ENCODE measurements at places on chromosomes 1 and 21. TPM values are rescaled to one million over a fixed set of nuclear protein-coding genes. Genes with fewer than 3 reads are reported as not detected.

DNA sequence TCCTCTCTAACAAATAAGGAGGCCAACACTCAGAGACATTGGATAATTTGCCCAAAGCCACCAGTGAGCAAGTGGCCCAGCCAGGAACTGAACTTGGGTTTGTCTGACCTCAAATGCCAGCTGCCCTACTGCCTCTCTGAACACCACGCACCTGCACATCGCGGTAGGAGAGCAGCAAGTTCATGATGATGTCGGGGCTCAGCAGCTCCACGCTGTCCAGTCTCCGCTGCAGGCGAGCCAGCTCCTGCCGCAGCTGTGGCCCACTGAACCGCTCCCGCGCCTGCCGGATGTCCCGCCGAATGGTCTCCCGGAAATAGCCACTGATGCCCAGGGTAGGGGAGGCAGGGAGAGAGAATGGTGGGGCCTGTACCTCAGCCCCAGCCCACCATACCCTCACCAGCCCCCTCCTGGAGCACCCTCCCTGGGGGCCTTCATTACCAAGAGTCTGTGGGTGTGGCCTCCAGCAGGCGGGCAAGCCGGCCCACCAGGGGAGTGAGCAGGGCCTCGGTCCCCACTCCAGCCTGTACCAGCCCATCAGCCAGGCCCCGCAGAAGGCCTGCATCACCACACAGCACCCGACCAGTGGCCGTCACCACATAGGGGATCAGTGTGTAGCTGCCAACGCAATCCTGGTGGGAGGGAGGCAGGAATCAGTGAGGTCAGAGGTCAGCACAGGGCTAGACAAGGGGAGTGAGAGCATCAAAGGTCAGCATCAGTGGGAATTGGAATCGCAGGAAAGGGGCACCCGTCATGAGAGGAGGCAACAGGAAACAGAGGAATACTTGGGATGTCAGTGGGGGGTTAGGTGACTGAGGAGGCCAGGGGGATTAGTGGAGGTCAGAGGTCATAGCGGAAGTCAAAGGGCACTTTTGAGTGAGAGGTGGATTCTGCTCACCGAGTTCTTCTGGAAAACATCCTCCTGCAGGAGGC is 2.7 kb downstream of the MAP3K6 start:
- DNase-seq, result no peak

The CD2 gene
- total RNA-seq, result 9.7 TPM

The LEFTY1 gene
- total RNA-seq, result not detected

The MROH7 gene
- total RNA-seq, result 11.7 TPM

GRCh38 chr1:55326496-55327243 is 111.5 kb upstream of the USP24 start:
- DNase-seq, result no peak

DNA sequence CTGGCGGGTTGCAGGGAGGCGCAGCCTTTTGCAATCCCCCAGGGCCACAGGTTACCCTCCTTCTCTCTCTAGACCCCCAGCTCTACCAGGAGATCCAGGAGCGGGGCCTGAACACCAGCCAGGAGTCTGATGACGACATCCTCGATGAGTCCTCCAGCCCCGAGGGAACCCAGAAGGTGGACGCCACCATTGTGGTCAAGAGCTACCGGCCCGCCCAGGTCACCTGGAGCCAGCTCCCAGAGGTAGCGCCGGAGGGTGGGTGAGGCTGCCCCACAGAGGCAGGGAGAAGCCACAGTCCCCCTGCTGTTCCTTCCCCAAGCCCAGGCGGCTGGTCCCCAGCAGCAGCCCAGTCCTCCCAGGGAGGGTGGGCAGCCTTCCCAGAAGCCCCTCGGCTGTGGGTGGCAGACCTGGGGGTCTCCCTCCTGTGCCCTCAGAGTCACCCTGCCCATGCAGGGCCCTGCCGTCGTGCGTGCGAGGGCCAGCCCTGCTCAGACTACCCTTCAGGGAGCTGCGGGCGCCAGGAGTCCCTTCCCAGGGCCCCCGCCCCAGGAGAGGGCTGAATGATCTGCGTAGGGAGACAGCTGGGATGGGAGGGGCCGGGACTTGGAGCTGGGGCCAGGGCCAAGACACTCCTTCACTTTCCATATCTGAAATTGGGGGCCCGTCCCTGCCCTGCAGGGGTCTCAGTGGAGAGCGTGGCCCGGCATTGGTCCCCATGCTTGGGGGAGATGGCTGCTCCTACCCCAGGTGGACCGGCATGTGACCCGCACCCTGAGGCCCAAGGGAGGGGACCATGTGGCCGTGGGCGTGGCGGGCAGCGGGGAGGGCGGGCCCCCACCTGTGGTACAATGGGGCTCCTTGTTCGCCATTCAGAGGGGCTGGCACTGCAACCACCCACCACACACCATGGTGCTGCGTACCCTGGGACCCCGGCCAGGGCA is 12.9 kb downstream of the ARHGEF16 start:
- no peak for DNase-seq
